ENCODE measurements at places on chromosomes 1 and 21.

GRCh38 chr1:6730880-6731279 lies 29.3 kb upstream of the DNAJC11 start:
- DNase-seq = no peak

- DNase-seq = no peak
Measured at GRCh38 chr1:232178191-232178590, 451.7 kb downstream of the SIPA1L2 start.

DNA sequence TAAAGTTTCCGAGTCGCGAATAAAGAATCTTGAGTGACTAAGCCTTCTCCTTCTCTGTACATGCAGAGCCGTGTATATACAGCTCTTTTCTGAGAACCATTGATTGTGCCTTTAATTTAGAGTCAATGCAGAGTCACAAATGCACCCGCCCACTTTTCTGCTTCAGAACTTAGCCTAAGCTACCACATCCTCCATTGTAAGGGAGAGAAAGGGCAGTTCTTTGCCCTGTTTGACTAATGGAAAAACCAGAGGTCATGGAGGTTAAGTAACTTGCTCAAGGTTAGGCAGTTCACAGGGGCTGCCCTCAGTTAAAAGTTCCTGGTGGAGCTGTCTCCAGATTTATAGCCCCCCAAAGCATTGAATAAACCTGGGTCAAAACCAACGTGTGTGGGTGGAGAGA lies 139.6 kb downstream of the TOMM20 start:
- DNase-seq = no peak

DNA sequence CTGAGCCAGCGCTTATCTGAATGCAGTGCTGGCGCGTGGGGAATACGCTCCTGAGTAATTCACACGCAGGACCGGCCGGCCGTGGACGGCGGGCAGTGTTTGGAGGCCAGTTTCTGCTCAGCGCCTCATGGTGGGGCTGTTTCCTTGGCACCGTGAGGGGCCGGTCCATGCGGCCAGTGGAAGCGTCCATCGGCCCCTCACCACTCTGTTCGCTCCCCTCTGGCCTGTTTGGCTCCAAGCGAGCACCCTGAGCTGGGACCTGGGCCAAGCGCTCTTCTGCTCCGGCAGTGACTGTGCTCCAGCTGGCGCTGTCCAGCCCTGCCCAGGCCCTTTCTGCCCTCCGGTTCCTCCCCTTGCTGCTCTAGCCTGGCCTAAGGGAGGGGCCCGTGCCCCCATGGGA lies 16.3 kb upstream of the PLCH2 start:
- peak; percentile 64 for DNase-seq

DNA sequence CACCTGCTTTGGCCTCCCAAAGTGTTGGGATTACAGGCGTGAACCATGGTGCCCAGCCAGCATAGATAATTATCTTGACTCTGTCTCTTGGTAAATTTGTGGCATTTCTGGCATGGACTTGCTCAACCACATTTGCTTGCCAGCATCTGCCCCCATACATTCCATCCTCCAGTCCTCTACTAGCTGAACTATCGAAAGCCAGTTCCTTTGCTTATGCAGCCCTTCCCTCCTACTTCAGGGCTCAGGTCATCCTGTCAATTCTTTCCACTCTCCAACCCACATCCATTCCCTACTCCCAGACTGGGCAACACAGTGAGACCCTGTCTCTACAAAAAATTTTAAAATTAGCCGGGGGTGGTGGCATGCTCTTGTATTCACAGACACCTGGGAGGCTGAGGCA lies 13.0 kb upstream of the UQCRHL start:
- peak; percentile 48 for DNase-seq

DNA sequence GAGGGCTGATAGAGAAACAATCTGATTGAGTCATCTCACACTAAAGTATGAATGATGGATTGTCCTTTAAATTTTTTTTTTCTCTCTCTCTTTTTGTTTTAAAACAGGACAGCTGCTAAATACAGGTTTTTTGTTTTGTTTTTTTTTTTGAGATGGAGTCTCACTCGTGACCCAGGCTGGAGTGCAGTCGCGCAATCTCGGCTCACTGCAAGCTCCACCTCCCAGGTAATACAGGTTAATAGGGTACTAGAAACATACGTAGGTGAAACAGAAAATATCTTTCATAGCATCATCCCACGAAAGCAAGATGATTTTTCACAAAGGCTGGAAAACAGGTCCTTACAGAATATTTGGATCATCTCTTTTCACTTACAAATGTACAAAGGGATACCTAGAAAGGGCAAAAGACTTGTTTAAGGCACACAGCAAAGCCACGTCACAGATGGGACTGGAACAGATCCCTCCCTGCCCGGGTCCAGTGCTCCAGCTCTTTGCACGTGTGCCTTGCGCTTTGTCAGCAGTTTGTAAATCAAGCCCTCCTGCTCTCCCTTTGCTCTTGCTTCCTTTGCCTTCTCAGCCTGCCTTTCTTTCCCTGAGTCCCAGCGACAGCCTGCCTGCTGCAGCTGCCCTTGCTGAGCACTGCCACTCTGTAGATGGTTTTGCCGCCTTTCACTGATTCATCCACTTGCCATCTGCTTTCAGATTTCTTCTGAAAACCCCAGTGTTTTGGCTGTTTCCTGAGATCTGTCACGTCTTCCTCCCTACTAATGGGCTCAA lies 171.3 kb upstream of the BEND5 start:
- peak; percentile 47 for DNase-seq

DNA sequence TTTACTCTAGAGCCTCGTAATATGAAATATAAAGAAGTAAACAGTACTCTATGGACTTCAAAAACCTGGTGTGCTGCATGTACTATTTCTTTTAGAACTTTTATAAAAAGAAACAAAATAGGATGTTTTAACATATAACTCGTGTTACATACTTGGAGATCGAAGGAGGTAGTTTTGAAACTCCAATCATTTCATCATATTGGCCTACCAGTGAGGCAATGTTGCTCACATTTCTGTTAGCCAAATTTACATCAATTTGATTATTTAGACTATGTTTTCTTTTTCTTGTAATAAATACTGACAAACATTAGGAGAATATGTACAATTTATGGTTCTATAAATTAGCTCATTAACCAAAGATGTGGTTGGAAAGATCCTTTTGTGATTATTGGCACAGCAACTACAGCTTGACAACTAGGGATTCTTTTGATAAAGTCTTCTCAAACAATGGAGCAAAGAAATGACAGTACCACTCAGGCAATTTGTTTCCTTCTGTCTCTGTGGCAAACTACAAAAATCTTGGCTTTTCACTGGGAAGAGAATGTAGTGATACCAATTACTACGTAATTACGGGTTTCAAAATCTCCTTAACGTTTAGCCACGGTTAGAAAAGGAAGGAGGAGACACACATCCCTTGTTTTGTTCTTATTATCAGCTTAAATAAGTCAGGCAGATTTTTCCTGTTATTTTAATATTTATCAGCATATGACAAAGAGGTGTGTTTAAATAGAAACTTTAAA lies 266.6 kb upstream of the SGIP1 start:
- DNase-seq = no peak

GRCh38 chr1:245291351-245291750 lies 136.6 kb downstream of the KIF26B start:
- DNase-seq = no peak

- no peak for DNase-seq
Measured at GRCh38 chr1:103901072-103901471, 151.4 kb downstream of the AMY1C start.

DNA sequence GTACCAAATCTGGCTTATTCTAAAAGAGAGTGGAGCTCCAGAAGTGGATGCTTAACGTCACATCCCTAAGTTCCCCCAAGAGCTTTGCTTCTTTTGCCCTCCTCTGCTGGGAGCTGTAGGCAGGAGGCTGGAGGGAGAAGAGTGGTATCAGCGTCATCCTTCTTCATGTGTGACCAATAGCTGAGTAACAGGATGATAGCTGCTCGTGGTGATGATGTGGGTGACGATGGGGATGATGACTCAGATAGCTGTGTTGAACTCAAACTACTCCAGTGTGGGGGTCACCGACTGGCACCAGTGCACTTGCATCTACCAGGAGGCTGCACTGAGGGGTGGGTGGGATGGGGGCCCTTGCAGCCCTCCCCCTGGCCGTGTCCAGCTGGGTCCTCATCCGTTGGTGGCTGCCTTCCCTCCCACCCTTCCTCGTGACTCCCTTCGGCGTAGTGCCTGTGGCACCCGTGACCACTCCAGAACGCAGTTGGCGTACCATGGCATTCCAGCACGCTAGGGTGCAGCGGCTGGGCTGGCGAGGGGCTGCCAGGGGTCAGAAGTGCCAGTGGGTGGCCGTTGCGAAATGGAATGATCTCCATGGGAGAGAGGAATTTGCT lies 1.1 kb downstream of the IGFN1 start:
- DNase-seq = peak; percentile 50

DNA sequence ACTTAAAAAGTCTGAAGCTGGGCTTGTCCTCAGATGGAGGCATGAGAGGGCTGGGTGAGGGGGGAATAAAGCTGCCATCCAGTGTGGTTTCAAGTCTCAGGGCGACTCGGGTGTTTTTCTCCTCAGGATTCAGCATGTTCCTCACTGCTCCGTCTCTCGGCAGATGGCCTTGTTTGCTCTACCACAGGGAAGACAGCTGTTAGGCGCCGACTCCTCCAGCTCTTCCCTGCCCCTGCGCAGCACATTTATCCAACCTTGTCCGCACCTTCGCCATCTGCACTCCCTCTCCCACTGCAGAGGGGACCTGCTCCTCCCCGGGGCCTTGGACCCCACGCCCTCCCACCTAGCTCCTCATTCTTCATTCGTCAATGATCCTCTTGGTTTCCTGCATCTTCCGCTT lies 16.6 kb upstream of the S100A11 start:
- no peak for DNase-seq

GRCh38 chr1:118535901-118536300 lies 350.9 kb upstream of the SPAG17 start:
- DNase-seq = no peak

- DNase-seq = no peak
Measured at GRCh38 chr1:23083714-23084480, 64.6 kb downstream of the KDM1A start.

- DNase-seq = no peak
Measured at GRCh38 chr1:109527098-109527811, 12.4 kb upstream of the GPR61 start.

DNA sequence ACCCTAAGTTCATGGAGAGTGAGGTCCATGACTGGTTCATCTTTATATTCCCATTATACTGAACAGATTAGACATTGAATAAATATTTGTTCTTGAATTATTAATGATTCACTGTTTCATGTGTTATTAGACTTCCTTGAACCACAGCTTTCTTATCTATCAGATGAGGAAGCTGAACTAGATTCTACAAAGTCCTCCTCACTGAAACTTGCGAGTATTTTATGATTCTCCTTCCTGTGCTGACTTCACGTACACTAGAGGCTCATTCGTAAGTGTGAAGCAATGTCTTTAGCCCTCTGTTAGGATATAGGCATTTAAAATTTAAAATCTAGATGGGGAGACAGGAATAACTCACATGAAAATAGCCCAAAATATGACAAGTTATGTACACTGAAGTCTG lies 95.6 kb upstream of the IRF2BP2 start:
- DNase-seq = no peak

- no peak for DNase-seq
Measured at GRCh38 chr1:93614541-93614940, 67.1 kb downstream of the BCAR3 start.

DNA sequence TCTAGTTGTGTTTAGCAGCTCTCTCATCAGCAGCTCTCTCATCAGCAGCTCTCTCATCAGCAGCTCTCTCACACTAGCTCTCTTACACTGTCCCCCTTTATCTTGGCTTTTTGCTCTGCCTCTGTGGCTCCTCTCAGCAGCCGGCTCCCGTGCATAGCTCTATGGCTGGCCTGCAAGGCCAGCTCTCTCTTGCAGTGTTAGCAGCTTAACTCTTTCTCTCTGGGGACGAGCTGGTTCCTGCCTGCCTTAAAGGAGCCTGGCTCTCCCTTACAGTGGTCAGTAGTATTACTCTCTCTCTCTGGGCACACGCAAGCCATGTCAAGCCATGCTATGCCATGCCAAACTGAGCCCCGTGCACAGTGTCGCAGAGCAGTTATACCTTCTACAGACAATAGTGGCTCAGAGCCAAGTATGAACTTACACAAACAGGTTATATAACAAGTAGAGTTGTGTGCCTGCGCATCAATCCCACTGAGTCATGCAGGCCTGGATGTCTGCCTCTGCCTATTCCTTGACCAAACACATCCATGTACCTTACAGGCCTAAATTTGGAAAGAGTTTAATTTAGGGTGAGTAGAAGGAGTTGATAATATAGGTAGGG lies 295.9 kb downstream of the TPR start:
- no peak for DNase-seq

GRCh38 chr1:232578651-232579195 lies 51.2 kb downstream of the SIPA1L2 start:
- peak; percentile 26 for DNase-seq

- no peak for DNase-seq
Measured at GRCh38 chr1:49397086-49397485, 620.4 kb upstream of the BEND5 start.

DNA sequence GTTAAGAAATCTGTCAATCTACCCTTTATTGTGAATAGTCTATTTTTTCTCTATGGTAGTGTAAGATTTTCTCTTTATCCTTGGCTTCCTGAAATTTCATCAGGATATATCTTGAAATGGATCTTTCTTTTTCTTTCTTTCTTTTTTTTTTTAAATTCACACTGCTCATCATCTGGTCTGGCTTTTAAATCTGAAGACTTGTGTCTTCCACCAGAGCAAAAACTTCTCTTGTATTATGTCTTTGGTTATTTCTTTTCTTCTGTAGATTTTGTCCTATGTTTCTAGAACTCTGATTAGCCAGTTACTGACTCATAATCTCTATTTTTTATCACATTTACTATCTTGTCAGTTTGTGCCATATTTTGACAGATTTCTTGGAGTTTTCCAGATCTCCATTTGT lies 133.8 kb upstream of the LMO4 start:
- no peak for DNase-seq

DNA sequence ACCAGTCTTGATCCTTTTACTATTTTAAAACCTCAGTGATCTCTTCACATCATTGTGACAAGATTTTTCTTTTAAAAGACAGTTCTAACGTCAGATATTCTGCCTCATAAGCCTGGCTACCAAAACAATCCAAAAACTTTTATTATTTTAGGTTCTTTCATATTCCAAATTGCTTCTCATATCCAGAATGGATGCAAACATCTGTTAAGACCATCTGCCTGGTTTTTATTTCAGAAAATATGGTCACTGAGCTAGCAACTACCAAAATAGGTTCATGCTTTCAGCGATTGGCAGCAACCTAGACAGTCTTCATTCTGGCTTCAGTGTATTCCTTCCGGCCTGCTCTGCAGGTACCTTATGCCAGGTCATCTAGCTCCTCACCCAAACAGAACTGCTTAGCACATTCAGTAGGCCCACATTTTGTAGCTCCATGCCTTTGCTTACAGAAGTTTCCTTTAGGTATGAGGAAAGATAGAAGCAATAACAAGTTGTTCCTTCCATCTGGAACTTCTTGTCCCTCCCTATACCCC lies 59.0 kb upstream of the CACYBP start:
- no peak for DNase-seq

DNA sequence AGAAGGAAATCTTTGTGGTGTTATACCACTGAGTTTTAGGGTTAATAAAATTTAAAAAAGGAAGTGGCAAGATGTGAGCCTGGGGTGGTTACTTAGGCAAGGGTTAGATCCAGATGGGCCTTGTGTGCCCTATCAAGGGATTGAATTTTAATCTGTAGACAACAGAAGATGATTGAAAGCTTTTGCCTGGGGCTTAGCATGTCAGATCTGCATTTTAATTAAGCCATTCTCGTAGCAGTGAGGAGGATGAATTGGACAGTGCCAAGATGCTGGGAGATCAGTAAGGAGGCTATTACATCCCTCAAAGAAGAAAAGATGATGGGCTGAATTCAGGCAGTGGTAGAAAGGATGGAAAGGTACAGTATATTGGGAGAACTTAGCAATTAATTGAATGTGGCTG lies 42.3 kb downstream of the HMGB4 start:
- no peak for DNase-seq
